ENCODE measurements at places on chromosomes 11 and 22.

- DNase-seq: no peak
These were observed 50.1 kb downstream of the SLC35F2 start for GRCh38 chr11:107808521-107808920.

DNA sequence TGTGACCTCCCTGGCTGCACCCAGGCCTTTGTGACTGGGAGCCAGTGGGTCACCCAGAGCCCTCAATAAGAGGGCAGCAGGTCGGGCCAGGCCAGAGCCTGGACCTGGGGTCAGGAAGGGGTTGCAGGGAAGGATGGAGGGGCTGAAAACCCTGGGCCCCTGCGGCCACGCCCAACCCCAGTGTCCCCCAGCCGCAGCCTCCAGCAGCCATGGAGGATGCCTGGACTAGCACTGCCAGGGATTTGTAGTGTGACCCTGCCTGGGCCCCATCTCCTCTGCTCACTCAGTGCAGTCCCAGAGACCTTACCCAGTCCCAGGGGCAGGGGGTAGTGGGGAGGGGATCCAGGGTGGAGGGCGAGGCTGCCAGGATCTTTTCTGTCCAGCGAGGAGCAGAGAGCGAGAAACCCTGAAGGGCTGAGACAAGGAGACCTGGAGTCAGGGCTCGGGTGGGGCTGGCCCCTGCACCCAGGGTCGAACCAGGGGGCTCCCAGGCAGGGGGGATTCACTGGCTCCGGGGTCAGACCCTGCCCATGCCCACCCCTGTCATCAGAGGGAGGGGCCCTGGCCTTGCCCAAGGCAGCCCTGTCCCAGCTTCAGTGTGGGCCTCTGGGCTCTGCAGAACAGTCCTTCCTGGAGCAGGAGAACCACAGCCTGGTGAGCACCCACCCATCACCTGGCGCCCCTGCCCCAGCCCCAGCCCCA, 187.5 kb downstream of the IGLL1 start:
- no peak for DNase-seq

DNA sequence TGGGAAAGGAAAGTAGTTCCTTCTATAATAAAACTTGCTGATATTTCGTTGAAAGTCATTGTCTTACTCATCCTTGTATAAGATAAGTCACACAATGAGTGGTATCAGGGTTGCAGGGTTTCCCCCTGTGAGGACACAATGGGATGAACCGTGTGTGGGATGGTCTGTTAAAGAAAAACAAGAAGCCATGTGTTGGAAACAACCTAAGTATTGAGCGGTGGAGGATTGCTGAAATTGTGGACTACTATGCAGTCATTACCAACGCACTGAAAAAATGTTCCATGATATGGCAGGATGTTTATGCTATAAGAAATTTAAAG, 28.6 kb downstream of the PTPRJ start:
- DNase-seq: no peak

DNA sequence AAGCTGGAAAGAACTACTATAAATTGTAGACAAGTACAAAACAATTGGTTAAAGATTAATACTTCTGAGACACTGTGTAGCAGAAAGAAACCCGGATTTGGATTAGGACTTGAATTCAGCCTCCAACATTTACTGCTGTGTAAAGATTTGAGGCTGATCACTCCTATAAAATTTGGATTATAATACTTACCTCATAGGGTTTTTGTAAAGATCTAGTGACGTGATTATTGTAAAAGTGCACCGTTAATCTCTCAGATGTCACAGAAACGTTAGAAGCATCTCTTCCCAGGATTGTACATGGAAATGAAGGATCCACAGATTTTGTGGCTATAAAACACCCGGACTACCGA, 323 bp upstream of the HIKESHI start:
- DNase-seq: no peak

DNA sequence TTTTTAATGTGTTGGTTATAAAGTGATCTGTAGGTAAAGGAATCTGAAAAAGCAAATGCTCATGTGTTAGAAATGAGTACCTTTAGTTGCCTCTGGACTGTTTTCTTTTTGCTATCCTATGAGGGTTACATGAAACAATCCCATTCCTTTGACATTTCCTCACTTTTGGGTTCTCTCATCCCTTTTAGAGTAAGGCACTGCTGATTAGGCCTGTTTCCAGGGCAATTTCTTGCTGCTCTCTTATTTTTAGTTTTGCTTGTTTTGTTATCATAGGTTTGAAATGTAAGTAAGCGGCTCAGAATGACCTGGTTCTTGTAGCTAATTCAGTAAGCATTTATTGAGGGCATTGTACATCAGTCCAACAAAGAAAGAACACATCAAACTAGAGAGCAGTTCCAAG, 138.9 kb downstream of the DDX10 start:
- no peak for DNase-seq

DNA sequence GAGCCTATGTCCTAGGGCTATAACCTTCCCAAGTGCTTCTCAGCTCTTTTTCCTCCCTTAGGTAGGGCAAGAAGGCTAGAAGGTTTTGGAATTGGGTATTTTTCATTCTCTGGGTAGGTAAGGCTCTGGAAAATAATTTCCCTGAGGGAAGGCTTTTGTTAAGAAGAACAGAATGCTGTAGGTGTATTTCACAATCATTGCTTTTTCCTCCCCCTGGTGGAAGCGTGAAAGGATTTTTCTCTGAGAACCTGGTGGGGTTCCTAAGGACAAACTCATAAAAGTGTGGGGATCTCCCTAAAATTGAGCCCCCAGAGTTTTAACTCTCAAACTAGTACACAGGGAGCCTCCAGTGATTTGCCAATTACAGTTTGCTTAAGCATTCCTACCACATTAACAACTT, 41.1 kb upstream of the NARS2 start:
- DNase-seq: no peak

Data from activated CD8-positive, alpha-beta memory T cell treated with anti-CD3 and anti-CD28 coated beads for 4 hours (primary cell).